ENCODE measurements at places on chromosomes 2 and 18. TPM values are rescaled to one million over a fixed set of nuclear protein-coding genes. Genes with fewer than 3 reads are reported as not detected.

DNA sequence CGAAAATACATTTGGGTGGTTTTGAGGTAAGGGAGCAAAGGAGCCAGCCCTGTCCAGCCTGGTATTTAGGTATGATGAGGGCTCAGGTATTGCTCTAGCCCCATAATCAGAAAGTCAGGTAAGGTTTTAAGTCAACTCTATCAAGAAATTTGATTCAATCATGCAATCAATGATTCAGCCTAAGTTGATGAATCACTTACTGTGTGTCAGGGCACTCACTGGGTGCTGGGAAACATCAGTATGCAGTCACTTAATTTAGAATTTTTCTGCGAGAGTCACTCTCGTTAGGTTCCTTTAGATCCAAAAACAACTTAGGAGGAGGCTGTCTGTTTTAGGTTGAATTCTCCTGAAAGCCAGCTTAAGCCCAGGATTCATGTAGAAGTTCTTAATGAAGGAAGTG is 17.7 kb upstream of the SERPINB2 start:
- H3K4me1 ChIP-seq, result no peaks in the 10 kb centered on the region
- no peak for DNase-seq
- no peaks in the 10 kb centered on the region for H3K36me3 ChIP-seq
- no peaks in the 10 kb centered on the region for H3K27me3 ChIP-seq
- H3K4me3 ChIP-seq, result no peak overlapping the region

- H3K4me3 ChIP-seq, result no peak overlapping the region
- H3K27me3 ChIP-seq, result no peaks in the 10 kb centered on the region
- peaks cover 1% of the 10 kb centered on the region for H3K4me1 ChIP-seq
- no peak overlapping the region for H3K27ac ChIP-seq
- no peaks in the 10 kb centered on the region for H3K36me3 ChIP-seq
Observed at GRCh38 chr2:11764359-11764758, 17.9 kb downstream of the LPIN1 start.

The ZNF892 gene
- total RNA-seq, result 3.0 TPM

The PRKCE gene
- total RNA-seq, result 16.8 TPM

DNA sequence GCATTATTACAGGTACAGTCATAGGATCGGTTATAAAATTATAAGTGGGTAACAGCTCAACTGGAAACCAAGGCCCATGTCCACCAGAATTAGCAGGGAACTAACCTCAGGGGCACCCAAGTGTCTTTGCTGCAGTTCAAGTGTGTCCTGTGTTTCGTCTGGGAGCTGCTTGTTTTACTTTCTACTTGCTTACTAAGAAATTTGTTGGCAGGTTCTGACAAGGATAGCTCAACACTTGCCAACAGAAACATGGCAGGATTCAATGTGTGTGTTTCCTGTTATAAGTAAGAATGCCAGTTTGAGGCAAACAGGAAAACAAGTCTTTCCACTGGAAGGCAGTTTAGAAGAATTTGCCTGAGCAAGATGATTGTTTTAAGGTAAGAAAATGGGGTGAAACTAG is 104.5 kb downstream of the EPHA4 start:
- H3K27me3 ChIP-seq, result no peaks in the 10 kb centered on the region
- peaks cover 1% of the 10 kb centered on the region for H3K4me1 ChIP-seq
- peak; percentile 17 for DNase-seq

The RABL2A gene
- total RNA-seq, result 20.3 TPM

DNA sequence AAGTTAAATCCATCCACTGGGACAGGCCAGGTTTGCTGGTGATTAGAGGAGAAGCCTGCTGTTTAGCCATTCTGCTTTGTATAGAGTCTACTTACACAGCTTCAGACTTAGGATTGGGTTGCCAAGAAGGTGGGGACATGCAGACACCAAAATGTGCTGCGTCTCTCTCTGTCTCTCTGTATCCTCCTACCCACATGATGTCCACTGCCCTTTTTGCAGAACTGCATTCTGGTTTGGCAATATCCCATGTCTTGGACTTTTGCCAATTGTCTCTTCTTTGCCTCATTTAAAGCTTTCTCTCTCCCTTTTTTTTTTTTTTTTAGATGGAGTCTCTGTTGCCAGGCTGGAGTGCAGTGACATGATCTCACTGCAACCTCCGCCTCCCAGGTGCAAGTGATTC is 261.1 kb upstream of the FN1 start:
- H3K4me3 ChIP-seq, result no peak overlapping the region
- DNase-seq, result no peak
- peaks cover 7% of the 10 kb centered on the region for H3K4me1 ChIP-seq
- H3K36me3 ChIP-seq, result no peaks in the 10 kb centered on the region

The ARHGAP28 gene
- total RNA-seq, result 19.3 TPM

DNA sequence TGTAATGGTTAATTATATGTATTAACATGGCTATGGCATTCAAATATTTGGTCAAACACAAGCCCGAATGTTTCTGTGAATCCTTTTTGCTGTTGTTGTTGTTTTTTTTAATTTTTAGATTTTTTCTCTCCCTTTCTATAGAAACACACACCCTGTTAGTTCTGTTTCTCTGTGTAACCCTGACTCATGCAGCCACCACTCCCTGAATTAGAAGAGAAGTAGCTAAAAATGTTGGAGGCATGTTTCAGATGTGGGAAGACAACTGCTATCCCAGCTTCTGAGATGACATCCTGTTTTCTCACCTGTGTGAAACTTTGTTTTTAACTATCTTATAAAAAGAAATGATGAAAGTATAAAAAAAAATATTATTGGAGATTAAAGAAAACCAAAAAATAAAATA is 219.6 kb upstream of the RGPD4 start:
- H3K4me1 ChIP-seq, result no peaks in the 10 kb centered on the region
- no peak overlapping the region for H3K27ac ChIP-seq
- DNase-seq, result no peak
- no peaks in the 10 kb centered on the region for H3K27me3 ChIP-seq
- no peak overlapping the region for H3K4me3 ChIP-seq
- no peaks in the 10 kb centered on the region for H3K36me3 ChIP-seq

The LIPG gene
- 3.9 TPM for total RNA-seq

Data from ovary (tissue), 10 donors.